ENCODE measurements at places on chromosomes 11 and 22. TPM values are rescaled to one million over a fixed set of nuclear protein-coding genes. Genes with fewer than 3 reads are reported as not detected.
A peak's percentile ranks its signal among the peaks of the same experiment; 100 is the strongest.

- peak; percentile 53 for DNase-seq
Observed at GRCh38 chr11:1349327-1350041, 40.1 kb upstream of the TOLLIP start.

DNA sequence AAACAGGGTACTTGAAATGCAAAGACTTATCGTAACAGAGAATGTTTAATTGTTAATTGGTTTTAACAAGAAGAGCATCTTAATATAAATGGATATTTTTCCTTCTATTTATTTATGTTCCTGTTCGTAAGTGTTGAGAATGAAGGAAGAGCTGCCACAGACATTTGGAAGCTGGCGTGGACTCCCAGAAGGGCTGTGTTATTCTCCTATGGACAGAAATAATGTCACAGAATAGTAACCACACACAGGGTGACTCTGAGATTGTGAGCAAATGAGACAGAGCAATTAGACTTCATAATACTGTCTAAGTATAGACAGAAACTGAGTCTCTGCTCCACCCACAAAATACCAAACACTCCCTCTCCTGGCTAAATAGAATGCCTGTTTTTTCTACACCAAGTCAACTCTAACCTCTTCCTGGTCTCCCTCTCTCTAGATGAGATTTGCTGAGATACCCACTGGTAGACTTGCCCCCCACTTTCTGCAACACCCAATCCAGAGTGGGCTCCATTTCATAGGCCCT, 6.1 kb downstream of the APOL3 start:
- no peak for DNase-seq

- no peak for DNase-seq
Observed at GRCh38 chr11:108221911-108222573, 396 bp downstream of the NPAT start.

DNA sequence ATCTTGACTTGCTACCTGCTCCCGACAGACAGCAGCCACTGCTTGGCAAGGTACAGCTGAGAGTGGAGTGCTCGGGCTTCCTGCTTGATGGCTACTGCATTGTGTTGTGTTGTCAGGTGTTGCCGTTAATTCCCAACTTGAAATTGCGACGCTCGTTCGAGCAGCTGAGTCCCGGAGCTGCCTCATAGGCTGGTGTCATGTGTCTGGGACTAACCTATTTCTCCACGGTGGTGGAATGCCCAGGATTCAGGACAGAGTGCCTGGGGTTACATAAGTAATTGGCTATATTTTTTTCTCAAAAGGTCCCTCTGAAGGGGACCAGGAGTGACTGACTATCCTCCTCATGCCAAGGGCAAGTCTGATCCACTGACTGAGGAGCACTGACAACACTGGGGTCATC, 18.5 kb downstream of the COMMD9 start:
- no peak for DNase-seq

Gene CABP7
- total RNA-seq: 1.4 TPM

- DNase-seq: no peak
Observed at GRCh38 chr11:75339685-75340409, 11.6 kb downstream of the ARRB1 start.

- DNase-seq: no peak
Observed at GRCh38 chr11:120675171-120675570, 163.6 kb downstream of the GRIK4 start.

DNA sequence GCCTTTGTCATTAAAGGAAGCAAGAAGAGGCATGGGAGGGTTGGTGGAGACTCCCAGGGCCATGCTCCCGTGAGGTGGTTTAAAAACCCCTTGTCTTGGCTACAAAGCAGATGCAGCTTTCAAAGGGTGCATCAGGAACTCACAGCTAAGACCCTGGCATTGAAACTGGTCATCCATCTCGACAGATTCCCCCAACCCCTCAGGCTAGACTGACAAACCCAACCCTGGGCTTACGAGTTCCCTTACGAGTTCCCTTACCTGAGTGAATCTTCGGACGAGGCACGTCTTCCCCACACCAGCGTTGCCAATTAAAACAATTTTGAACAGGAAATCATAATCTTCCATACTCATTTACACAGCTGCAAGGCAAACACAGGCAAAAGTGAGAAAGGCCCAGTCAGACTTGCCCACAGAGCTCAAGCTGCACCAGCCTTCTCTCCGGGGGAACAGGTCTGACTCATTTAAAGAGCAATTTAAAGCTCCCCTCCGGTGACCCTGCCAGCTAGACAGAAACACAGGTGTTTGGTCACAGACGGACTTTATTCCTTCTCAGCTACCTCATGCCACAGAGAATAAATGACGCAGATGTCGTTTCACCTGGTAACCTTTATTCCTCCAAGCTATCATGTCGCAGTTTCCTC, 74.6 kb downstream of the RAB30 start:
- no peak for DNase-seq

- DNase-seq: no peak
Observed at GRCh38 chr11:131391176-131391575, 20.8 kb downstream of the NTM start.

DNA sequence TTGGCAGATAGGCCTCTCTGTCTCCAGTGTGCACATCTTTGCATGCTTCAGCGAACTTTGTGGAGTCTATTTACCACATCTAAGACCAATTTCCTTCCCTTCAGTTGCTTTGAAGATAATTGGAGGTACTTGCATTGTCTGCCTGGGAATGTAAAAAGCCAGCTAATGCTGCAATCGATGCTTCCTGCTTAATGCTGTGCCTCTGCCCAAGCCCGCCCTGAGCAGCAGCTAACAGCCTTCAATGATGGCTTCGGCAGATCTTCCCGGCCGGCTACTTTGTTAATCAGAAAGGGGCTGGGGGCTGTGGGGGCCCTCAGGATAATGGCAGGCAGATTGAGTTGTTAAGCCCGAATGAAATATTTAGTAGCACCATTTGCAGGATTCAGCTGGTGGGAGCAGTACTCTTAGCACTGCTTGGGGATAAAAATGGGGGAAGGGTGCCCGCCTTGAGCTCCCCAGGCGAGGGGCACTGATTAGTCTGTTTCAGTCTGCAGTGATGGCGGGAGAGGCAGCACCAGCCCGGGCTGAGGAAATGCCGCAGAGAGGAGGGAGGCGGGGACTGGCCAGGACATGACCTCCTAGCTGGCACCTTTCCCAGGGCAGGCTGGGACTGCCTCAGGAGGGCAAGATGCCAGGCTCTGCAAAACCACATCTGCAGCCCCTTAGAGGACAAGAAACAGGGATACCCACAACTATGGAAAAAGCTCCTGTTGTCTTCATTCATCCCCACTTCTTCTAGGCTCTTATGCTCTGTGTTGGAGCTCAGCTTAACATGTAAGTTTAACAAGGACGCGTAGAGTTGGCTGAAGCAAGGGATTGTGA, 460.0 kb downstream of the BUD13 start:
- DNase-seq: peak; percentile 79

DNA sequence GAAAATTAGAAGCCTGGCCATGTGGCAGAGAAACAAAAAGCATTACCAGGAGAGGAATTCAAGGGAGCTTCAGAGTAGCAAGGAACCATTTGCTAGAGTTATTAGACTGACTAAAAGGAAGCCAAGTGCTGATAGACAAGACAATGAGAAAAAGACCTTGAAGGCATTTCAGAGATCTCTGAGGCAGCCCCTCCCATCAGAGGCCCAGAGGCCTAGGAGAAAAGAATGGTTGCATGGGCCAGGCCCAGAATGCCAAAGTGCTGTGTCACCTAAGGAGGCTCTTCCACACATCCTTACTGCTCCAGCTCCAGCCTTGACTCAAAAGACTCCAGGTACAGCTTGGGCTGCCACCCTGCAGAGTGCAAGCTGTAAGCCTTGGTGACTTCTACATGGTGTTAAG, 61.8 kb upstream of the POU2AF2 start:
- no peak for DNase-seq

Gene XKR3
- not detected for total RNA-seq

- DNase-seq: no peak
Observed at GRCh38 chr11:1301220-1302000, 8.0 kb downstream of the TOLLIP start.

- no peak for DNase-seq
Observed at GRCh38 chr11:128480066-128480465, 107.3 kb downstream of the ETS1 start.

Gene SLC15A3
- 6.4 TPM for total RNA-seq

Gene JRKL
- total RNA-seq: 7.0 TPM

DNA sequence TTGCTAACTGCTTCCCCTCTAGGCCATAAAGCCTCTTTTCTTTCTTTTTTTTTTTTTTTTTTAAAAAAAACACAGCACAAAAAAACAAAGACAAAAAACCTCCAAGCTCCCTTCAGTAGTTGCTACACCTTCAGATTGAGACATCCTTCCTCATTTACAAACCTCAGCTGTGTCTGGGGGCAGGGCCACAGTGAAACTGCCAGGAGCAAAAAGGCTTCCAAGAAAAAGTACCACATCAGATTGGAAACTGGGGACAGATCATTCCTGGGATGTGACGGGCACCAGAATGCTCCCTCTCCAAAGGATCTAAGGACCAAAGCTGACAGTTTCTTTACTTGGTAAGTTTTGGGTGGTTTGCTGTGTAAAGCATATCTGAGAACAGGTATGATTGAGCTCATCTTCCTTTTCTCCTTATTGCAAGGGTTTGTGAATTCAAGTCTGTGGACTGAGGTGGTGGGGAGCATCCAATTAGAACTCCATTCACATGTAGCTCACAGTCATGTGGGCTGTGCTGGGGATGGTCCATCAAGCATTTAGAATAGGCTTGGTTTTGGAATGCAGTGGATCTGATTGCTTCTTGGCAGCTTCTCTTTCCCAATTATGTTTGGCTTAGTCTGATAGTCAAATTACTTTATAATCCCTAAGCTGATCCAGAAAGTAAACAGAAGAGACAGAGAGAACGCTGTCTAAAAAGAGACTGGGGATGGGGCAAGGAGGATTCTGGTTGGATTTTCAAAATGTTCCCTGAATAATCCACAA, 705 bp downstream of the BBOX1 start:
- no peak for DNase-seq

Gene KLHL35
- total RNA-seq: 1.7 TPM

Gene HOATZ
- not detected for total RNA-seq

- no peak for DNase-seq
Observed at GRCh38 chr22:48500471-48501230, 1327.0 kb downstream of the BRD1 start.

DNA sequence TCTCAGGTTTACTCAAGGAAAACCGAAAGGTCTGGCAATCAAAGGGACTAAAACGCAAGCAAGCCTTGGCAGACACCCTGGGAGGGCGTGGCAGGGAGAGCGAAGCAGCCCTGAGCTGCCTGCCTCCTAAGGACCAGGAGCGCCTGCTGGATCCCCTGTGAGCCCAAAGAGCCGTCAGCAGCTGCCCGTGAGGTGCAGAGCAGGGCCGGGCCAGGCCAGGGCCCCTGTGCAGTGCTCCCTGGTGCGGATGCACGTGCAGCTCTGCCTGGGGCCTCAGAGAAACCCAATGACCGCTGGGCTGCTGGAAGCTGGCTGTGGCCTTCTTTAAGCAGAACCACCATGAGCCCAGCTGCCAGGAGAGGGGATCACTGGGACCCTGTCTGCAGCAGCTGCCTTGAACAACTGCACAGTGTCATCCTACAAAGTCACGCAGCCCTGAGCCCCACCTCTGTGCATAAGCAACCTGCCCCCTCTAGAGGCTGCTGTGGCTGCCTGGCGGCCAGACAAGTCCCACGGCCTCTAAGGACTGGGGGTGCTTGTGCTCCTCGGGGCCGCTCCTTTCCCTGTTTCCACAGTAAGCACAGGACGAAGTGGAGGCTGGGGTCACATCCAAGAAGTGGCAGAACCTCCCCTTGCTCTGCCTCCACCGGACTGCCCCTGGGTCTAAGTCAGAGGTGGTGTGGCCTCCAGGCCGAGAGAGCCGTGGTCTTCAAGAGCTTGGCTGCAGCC, 29.1 kb upstream of the COMT start:
- DNase-seq: no peak

- no peak for DNase-seq
Observed at GRCh38 chr11:35629914-35630313, 11.7 kb downstream of the FJX1 start.

Gene PPME1
- total RNA-seq: 12.7 TPM

Gene ANO9
- 6.2 TPM for total RNA-seq

GRCh38 chr11:96154802-96155520, 188.0 kb downstream of the MAML2 start:
- no peak for DNase-seq

Gene MYO18B
- total RNA-seq: 0.47 TPM

- no peak for DNase-seq
Observed at GRCh38 chr22:37160027-37160426, 10.3 kb upstream of the IL2RB start.

DNA sequence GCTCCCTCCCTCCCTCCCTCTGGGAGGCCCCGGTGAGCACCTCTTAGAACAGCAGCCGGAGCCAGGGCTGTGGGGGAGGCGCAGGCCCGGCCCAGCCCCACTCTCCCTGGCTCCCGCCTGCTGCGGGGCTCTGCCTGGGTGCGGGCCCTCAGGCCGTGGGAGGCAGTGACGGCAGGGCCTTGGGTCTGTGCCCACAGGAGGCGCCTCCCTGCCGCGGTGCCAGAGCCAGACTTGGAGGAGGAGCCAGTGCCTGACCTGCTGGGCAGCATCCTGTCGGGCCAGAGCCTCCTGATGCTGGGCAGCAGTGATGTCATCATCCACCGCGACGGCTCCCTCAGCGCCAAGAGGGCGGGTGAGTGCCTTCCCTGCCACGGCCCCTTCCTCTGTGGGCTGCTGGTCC, 9.5 kb downstream of the IRF7 start:
- DNase-seq: peak; percentile 44

GRCh38 chr22:42697542-42698013, 23.1 kb downstream of the A4GALT start:
- DNase-seq: peak; percentile 47

DNA sequence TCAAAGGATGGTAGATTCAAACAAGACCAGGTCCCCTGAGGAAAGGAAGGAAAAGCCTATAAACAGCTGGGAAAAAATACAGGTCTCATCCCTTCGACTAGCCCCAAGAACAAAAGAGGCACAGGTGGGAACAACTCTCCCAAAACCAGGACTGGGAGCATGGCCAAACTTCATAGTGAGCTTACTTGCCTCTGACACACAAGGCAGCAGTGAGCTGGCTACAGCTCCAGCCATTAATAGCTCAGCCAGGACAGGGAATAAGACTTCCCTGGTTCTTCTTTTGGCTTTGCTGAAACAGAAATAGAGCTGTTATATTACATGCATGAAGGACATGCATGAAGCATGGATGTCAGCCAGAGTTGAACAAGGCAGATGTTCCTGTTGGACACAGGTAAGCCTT, at the start of gene OR10A2:
OR10A2 (plus strand) TSS at position 97 of the 400 bp plus-strand sequence. CDS start 6,698 bp downstream, outside the sequence.
- DNase-seq: no peak

DNA sequence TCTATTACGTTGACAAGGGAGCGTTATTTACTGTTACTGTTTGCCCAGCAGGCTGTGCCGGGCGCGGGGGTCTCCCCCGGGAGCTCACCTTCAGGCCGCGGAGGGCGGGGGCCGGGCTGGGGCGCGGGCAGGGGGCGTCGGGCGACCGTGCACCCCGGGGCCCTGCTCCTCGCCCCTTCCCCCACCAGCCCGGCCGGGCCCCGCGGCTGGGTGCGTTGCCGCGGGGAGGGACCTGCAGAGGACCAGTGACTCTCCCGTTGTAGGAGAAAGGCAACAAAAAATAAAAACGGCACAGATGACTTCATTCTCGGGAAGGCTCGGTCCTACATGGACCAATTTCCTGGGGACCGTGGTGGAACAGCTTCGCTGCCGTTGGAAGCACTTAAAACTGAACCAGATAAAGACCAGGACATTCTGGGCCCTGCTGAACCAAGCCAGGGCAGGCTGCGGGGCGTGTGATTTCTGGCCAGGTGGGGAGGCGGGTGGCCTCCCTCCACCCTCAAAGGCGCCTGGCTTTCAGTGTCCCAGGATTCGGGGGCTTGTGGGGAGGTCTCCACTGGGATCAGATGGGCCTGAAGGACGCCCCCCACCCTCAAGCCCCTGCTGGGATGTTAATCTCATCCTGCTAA, 57.4 kb downstream of the IGLL1 start:
- DNase-seq: peak; percentile 60

Gene GGTLC2
- total RNA-seq: not detected

All from pancreas (tissue), 10 donors.